Esophagus squamous epithelium (tissue), 5 donors: ENCODE measurements at places on chromosomes 2 and 18. TPM values are rescaled to one million over a fixed set of nuclear protein-coding genes. Genes with fewer than 3 reads are reported as not detected.

Gene FEZ2
- total RNA-seq = 9.2 TPM

Gene ABHD1
- not detected for total RNA-seq

Gene CHRND
- not detected for total RNA-seq

- H3K27ac ChIP-seq = no peak overlapping the region
- H3K36me3 ChIP-seq = no peaks in the 10 kb centered on the region
- no peaks in the 10 kb centered on the region for H3K4me1 ChIP-seq
Measured at GRCh38 chr2:184338771-184339170, 259.6 kb upstream of the ZNF804A start.

DNA sequence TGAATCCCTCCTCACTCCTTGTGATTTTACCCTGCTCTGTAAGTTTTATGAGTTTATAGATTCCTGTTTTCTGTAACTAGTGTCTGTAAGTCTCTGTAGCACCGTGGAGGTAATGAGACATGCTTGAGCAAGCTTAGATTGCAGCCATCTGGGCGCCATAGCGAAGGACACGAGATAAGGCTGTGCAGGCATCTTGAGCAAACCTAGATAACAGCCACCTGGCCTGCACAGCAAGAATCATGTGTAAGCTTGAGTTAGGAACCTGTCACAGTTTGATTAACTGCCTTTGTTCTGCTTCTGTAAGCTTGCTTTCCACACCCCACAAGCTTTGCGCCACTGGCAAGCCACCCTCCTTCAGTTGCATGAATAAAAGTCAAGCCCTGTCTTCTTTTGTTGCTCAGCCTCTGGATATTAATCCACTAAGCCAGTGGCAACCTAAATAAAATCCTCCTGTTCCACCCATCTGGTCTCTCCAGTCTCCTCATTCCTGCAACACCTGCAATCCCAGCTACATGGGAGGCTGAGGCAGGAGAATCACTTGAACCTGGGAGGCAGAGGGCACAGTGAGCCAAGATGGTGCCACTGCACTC lies 270.6 kb upstream of the RGPD4 start:
- H3K27ac ChIP-seq = no peak overlapping the region
- no peaks in the 10 kb centered on the region for H3K36me3 ChIP-seq
- no peak for DNase-seq
- peaks cover 18% of the 10 kb centered on the region for H3K4me1 ChIP-seq
- H3K27me3 ChIP-seq = no peaks in the 10 kb centered on the region

DNA sequence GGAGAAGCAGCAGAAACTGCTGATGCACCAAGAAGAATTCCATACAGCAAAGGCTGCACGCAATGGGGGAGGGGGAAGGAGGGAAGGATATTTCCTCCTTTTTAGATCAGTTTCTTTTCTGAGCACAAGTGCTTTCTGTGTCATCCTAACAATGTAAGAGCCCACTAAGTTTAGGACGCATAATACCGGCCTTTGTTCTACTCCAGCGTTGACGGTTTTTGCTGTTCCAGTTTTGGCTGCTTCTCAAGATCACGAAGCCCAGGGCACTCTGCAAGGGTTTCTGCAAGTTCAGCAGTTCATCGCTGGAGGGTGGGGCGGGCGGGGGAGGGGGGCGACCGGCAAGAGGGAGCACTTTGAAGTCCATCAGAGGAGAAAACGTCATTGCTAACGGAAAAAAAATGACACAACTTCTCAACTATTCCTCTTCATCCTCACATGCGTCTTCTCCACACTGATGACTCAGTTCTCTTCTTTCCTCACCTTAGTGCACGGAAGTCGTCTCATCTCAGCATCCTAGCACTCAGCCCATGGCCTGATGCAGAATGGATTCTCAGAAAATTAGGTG lies 8.7 kb downstream of the FAM178B start:
- H3K36me3 ChIP-seq = no peaks in the 10 kb centered on the region
- no peak overlapping the region for H3K27ac ChIP-seq
- peak overlapping the region; percentile 12 for H3K4me3 ChIP-seq
- no peaks in the 10 kb centered on the region for H3K4me1 ChIP-seq
- no peak for DNase-seq

DNA sequence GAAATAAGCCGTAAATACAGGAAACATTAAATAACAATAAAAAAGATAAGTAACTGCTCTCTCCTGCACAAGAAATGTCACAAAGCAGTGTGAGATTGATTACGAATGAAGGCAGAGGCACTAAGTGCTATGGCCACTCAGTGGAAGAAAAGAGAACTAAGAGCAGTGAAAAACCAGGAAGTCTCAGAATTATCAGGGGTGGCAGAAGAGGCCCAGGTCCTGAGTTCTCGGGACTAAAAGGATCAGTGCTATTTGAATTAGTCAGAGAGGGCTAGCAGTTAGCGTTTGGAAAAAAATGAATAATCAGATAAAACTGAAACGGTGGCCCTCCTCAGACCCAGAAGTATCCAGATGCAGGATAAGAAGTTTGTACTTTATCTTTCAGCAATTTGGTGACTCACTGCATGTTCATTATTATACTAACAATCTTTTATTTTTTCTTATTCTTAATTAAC lies 367.1 kb downstream of the ZEB2 start:
- DNase-seq = no peak
- H3K27me3 ChIP-seq = no peaks in the 10 kb centered on the region
- H3K27ac ChIP-seq = no peak overlapping the region
- no peaks in the 10 kb centered on the region for H3K4me1 ChIP-seq
- no peak overlapping the region for H3K4me3 ChIP-seq

GRCh38 chr2:213551526-213551925 lies 267.3 kb downstream of the SPAG16 start:
- H3K27ac ChIP-seq = no peak overlapping the region
- no peak for DNase-seq
- H3K27me3 ChIP-seq = no peaks in the 10 kb centered on the region
- no peaks in the 10 kb centered on the region for H3K36me3 ChIP-seq

- H3K36me3 ChIP-seq = no peaks in the 10 kb centered on the region
- peaks cover 4% of the 10 kb centered on the region for H3K4me1 ChIP-seq
- no peak overlapping the region for H3K4me3 ChIP-seq
- H3K27ac ChIP-seq = peak overlapping the region; percentile 52
- no peak for DNase-seq
Measured at GRCh38 chr2:11699686-11700670, 30.0 kb upstream of the NTSR2 start.

DNA sequence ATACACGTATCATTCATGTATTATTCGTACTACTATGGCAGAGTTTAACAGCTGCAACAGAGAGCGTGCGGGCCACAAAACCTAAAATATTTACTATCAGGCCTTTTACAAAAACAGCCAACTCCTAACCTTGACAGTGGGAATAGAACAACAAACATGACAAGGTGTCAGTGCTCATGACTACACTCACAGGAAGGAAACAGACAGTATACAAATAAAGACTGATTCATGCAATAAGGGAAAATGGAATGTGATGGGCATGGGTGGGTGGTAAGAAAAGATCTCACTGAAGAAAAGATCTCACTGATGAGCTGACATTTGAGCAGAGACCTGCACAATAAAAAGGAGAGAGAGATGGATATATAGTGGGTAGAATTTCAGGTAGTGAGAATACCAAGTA lies 347.8 kb downstream of the ALK start:
- H3K4me1 ChIP-seq = no peaks in the 10 kb centered on the region
- H3K4me3 ChIP-seq = no peak overlapping the region
- no peaks in the 10 kb centered on the region for H3K27me3 ChIP-seq
- DNase-seq = no peak

DNA sequence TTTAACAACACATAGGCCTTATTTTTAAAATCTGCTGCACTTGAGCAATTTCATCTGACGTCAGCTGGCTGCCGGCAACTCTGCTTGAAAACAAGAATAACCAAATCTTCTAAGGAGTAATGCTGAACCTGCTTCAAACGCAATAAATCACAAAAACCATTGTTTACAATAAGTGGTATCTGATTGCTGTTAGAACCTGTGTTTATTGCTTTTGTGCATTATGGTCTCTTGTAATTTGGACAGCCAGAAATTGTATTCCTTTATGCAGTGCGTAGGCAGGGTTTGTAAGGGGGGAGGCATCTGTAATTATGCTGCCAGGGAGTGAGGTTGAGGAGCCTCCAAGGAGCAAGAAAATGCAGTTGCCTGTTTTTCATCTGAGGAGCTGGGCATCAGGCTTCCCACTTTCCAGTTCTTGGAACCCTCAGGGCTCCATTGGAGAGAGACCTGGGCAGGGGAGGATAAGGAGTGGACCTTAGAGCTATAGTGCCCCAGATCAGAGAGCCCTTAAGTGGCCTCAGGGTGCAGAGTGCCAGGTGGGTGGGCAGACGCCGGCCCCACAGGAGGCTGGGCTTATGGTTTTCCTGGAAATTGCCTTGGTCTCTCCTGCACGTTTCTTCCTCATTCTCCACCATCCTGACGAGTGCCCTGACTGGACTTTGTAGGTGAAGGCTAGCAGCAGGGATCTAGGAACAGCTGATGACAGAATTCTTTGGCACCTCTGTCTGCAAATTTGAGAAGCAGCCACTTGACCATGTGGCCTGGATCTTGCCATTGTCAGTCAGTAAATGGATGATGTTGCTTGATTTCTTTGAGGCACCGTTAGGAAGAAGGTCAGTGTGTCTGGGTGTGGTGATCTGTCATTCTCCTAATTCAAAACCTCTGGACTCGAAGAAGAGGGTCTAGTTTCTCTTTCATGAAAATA lies 129.2 kb downstream of the KLHL29 start:
- H3K27ac ChIP-seq = no peak overlapping the region
- no peak for DNase-seq
- peaks cover 11% of the 10 kb centered on the region for H3K4me1 ChIP-seq
- no peaks in the 10 kb centered on the region for H3K36me3 ChIP-seq
- no peak overlapping the region for H3K4me3 ChIP-seq

DNA sequence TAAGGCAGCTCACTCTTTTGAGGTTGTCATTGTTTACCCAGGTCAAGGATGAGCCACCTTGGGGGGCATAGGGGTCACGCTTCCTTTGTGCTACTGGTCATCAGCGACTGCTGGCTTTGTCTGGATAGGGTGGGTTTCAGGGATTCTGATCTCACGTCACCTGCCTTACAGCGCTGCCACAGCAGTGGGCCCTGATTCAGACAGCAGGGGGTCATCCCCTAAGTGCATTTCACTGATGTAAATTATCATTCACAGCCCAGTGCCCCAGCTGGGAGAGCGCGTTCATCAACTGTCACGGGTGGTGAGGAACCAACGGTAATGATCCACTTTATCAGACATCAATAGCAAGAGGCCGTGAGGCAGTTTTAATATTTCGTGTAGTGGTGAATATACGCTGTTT lies 291.2 kb downstream of the NEDD4L start:
- no peak for DNase-seq
- no peak overlapping the region for H3K27ac ChIP-seq
- peaks cover 19% of the 10 kb centered on the region for H3K4me1 ChIP-seq
- no peaks in the 10 kb centered on the region for H3K27me3 ChIP-seq
- no peak overlapping the region for H3K4me3 ChIP-seq

DNA sequence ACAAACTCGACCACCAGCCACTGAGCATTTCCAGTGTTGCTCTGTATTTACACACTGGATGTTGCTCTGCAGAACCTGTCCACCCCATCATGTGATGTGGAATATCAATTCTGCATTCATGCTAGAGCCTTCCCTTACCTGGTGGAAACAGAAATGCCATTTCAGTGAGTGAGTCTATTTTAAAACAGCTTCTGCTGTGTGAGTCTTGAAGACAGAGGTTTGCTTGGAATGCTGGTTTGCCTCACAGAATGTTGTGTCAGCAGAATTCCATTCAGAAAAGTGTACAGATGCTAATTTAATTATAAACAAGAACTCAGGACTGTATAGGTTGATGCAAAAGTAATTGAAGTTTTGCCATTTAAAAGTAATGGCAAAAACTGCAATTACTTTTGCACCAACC lies 118.3 kb downstream of the MAP3K20 start:
- H3K27ac ChIP-seq = no peak overlapping the region
- H3K4me1 ChIP-seq = peaks cover 9% of the 10 kb centered on the region
- no peaks in the 10 kb centered on the region for H3K36me3 ChIP-seq
- H3K4me3 ChIP-seq = no peak overlapping the region
- H3K27me3 ChIP-seq = no peaks in the 10 kb centered on the region

DNA sequence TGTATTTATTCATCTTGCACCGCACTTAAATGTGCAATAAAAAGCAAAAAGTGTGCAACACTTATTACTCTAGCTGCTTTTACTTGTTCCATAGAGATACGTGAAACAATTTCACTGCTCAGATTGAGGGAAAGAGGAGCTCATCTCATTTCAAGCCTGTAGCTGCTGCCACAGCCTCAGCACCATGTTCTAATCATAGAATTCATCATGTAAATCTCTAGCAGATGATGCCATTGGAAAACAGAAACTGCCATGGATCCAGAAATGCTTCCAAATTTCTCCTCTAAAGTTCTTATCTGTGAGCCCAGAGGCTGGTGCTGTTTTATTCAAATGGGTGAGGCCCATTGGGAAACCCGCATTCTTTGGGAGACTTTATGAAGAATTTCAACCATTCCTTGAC lies 2.0 kb downstream of the CDC42EP3 start:
- no peaks in the 10 kb centered on the region for H3K4me1 ChIP-seq
- no peak overlapping the region for H3K27ac ChIP-seq
- no peaks in the 10 kb centered on the region for H3K27me3 ChIP-seq
- H3K4me3 ChIP-seq = peak overlapping the region; percentile 81
- DNase-seq = no peak

DNA sequence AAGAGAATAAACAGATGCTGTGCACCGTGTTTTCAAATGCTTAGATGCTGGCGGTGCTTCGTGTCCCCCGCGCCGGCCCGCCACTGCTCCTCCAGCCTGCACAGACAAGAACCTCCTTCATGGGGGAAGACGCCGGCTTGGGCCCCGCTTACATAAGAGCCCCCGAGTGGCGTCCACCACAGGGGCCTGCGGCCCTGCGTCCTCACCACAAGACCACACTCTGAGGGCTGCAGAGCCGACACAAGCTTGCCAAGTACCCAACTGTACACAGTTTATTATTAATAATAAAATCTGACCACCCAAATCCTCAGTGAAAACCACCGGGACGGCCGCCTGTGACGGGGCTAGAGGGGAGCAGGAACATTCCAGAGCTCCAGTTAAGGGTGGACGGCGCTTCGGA lies 232.2 kb downstream of the HDAC4 start:
- H3K27me3 ChIP-seq = no peaks in the 10 kb centered on the region
- H3K27ac ChIP-seq = no peak overlapping the region

DNA sequence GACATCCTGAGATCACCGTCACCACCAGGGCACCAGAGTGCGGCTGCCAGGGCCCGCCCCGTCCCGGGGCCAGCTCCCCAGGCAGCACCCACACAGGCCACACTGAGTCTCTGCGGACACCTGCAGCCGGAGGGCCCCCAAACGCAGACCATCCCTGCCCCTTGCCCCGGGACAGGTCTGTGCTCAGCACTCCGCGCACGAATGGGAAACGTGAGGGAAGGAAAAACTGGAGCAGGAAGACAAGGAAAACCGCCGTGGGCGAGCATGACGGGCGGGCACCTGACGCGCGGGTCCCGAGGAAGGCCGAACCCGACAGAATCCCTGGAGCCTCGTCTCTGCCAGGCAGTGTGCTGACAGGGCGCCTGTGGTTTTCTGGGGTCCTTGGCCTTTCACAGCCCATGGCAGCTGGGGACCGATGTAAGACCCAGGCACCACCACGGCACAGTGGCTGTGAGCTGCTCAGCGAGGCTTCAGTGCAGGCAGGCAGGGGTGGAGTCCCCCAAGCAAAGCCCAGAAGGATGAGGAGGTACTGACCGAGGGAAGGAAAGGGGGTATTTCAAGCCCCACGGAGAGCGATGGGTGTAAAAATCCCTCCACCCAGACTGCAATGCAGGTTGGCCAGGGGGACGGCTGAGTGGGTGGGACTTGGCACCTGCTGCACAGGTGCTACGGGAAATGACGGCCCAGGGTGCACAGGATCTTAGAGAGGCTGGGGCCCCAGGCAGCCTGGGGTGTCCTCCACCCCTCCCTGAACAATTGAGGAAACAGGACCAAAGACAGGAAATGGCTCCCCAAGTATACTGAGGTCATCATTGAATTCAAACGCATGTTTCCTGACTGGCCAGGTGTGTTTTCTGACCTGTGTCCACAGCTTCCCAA lies 59.0 kb downstream of the PXDN start:
- no peaks in the 10 kb centered on the region for H3K27me3 ChIP-seq
- DNase-seq = no peak
- H3K27ac ChIP-seq = no peak overlapping the region
- H3K36me3 ChIP-seq = no peaks in the 10 kb centered on the region
- no peaks in the 10 kb centered on the region for H3K4me1 ChIP-seq
- H3K4me3 ChIP-seq = no peak overlapping the region
